ENCODE measurements at places on chromosomes 7 and 10.
A peak's percentile ranks its signal among the peaks of the same experiment; 100 is the strongest.

DNA sequence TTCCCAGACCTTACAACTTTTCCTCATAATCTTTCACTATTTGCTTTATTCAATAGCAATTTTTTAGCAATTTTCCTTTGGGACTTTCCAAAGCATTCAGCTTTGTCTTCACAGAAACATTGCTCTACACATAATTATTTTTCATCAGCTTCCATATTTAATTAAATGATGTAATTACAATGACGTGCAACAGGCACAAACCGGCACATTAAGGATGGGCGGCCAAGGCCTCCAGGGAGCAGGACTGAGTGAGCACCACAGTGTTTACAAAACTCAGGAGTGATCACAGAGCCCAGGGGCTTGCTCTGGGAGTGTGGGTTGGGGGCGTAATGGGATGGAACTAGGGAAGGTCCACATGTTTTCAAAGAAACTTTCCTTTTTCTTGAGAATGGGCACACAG lies 69.8 kb downstream of the MAD1L1 start:
- no peak for DNase-seq

- DNase-seq: no peak
Observed at GRCh38 chr7:154451480-154452457, 399.6 kb downstream of the DPP6 start.

DNA sequence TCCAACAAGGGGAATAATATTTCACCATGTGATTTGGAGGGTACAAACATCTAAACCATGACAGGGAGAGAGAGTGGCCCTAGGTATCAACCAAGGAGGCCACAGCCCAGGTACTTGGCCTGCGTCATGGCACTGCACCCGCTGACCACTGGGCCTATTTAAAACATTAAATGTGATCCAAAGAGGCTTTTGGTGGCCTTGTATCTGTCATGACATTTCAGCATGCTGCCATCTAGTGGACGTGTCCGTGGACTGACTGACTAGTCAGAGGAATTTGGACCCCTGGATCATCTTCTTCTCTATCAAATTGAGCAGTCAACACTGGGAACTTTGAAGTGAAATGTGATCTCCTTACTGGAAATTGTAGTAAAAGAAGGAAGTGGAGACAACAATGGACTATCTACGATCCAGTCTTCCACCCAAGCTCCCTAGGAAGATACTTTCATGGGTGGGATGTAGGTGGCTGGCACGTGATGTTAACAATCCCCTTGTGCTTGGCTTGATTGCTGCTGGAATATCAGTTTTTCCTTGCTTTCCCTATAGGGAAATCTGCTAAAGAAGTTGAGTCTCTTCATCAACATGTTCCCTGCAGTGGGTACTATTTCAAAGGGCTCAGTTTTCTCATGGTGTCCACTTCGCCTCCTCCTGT lies 24.6 kb upstream of the ITGA8 start:
- DNase-seq: peak; percentile 23

GRCh38 chr10:26516540-26517101 lies 78.5 kb downstream of the APBB1IP start:
- DNase-seq: no peak

DNA sequence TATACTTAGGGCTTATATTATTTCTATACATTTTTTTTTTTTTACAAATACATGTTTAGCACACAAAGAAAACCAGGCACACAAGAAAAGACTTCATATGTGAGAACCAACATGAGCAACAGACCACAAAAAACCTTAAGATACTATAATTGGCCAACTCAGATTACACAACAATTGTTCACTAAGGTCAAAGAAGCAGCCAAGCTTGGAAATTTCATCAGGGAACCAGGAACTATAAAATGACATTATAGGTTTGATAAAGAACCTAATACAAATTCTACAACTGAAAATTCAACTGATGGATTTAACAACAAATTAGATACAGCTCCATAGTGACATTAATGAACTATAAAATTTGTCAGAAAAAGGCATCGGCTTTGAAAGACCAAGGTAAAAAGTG lies 4.4 kb upstream of the LUC7L2 start:
- no peak for DNase-seq

DNA sequence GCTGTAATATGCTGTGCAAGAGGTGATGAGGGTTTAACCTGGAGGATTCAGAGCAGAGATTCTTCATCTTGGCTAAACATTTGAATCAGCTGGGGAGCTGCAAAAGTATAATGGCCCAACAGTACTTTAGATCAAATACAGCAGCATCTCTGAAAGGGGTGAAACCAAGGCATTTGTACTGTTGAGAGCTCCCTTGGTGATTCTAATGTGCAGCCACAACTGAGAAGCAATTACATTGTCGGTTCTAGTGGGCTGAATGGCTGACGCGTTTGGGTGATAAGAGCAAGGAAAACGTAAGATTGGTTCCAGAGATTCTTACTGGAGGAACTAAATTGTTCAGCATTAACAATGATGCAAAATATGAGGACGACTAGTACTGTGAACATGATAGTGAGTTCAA lies 269.7 kb downstream of the AGMO start:
- DNase-seq: no peak

GRCh38 chr10:63105225-63106110 lies 27.7 kb upstream of the NRBF2 start:
- no peak for DNase-seq

DNA sequence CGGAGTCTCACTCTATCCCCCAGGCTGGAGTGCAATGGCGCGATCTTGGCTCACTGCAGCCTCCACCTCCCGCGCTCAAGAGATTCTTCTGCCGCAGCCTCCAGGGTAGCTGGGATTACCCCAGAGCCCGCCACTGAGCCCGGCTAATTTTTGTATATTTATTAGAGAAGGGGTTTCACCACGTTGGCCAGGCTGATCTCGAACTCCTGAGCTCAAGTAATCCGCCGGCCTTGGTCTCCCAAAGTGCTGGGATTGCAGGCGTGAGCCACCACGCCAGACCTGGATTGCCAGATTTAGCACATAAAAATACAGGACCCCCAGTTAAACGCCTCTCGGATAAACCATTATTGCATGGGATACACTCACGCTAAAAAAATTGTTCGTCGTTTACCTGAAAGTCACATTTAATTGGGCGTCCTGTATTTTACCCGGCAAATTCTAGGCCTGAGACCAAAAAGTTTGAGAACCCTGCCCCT lies 375 bp upstream of the GATAD1 start:
- no peak for DNase-seq

DNA sequence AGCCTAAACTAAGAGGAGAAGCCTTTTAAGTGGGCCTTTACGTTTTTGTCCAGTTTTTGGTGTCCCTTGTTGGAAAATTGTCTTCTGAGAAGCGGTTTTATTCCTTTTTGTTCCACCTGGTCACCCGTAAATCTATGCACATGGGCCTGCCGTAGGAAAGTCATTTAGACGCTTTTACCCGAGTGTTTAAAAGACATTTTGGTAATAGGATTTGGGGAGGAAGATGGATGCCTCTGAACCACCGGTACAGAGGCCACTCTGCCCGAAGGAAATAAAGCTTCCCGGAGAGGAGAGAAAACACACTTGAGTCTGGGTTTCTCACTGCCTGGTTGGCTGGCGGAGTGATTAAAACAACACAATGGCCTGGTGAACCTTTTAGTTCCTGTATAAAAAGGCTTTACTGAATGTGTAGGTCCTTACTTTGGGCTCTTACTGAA lies 760 bp downstream of the THNSL1 start:
- no peak for DNase-seq
